GOT3 (cell line): ENCODE measurements at places on chromosomes 16 and 17.

GRCh38 chr17:19399750-19400450 is 11.1 kb upstream of the RNF112 start:
- DNase-seq = no peak

DNA sequence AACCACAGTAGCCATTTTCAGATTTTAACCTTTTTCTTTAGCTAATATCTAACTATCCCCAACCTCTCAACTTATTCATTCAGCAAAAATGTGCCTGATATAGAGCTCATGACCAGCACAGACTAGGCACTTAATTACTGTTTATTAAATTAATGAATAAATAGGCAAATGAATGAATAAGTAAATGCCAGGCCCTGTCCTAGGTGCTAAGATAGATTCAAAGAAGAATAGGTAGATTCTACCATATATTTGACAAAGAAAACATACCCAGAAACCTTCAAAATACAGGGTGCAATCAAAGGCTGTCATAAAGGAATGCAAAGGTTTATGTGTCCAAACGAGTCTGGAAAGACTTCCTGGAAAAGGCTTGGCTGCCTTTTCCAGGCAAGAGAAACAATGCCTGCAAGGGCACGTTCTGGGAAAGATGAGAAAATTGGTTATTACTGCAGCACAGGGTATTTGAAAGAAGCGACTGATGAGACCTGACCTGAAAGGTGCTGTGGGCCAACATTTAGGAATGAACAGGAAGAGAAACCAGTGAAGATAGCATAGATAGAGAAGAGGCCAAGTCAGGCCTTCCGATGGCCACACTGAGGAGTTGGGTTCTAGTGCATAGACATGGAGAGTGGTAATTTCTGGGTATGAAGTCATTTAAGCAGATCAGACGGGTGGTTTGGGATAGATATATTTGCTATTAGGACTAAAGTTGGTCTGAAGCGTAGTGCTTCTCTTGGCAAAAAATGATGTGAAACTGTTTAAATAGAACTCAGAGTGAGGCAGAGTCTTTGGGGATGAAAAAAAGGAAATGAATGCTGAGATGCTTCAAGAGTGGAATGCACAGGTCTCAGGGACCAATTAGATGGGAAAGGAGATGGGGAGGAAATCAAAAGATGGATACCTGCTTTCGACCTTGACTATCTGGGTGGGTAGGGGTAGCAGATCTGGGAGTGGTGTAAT is 11.4 kb upstream of the CCL2 start:
- no peak for DNase-seq

DNA sequence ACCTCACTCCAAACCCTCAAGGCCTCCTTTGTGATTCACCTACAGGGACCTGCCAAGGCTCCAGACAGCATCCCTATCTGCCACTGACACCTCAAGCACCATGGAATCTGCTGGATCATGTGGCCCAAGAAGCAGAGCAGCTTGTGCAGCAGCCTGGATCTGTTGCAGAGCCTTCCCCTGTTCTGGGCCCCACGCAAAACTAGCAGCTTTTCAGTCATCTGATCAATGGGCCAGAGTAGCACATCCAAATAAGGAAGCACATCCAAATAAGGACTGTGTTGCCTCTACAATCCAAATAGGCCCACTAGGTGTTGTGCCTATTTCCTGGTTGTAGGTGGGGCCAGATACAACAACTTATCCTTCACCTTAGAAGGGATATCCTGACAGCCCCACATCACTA is 97.1 kb upstream of the GNAO1 start:
- DNase-seq = no peak

DNA sequence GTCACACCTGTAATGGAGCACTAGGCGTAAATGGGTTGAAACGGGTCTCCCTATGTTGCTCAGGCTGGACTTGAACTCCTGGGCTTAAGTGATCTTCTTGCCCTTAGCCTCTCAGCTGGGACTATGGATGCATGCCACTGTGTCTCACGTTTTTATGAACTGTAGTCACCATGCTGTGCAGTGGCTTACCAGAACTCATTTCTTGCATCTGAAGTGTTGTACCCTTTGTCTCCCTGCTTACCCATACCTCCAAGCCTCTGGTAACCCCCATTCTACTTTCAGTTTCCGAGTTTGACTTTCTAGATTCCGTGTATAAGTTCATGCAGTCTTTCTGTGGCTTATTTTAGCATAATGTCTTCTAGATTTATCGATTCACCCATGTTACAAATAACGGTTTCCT is 7.7 kb downstream of the PYCARD start:
- DNase-seq = no peak

DNA sequence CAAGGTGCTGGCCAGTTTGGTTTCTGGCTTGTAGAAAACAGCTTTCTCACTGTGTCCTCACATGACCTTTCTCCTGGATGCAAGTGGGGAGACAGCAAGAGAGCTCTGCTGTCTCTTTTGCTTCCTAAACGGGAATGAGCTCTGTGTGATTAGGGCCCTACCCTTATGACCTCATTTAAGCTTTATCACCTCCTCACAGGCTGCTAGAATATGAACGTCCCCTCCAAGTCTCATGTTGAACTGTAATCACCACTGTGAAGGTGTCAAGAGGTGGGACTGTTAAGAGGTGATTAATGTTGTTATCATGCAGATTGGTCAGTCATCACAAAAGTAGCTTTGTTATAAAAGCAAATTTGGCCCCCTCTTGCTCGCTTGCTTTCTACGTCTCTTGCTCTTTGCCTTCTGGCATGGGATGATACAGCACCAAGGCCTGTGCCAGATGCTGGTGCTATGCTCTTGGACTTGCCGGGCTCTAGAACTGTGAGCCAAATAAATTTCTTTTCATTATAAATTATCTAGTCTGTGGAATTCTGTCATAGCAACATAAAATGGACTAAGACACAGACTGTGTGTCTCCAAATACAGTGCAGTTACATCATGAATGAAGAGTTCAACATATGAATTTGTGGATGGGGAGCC is 14.8 kb upstream of the POLR3E start:
- no peak for DNase-seq
